ENCODE measurements at places on chromosomes 7 and 10.

DNA sequence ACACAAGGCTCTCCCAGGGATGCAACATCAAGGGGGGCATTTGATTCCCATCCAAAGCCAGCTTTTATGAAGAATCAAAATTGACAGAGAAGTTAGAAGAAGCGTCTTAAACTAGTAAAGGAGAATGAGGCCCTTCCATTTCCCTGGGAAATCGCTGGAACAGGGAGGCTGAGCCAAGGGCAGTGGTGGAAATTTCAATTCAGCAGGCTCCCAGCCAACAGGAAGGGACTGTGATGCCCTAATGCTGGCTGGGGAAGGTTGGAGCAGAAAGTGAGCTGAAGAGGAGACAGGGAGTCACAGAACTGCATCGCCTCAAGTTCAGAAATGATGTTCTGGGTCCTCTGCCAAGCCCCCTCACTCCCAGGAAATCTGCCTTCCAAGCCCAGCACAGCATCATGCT, 517.3 kb downstream of the GRID1 start:
- no peaks in the 10 kb centered on the region for H3K36me3 ChIP-seq
- H3K4me1 ChIP-seq: no peaks in the 10 kb centered on the region
- H3K27me3 ChIP-seq: no peaks in the 10 kb centered on the region
- H3K4me3 ChIP-seq: no peak overlapping the region
- H3K27ac ChIP-seq: no peak overlapping the region
- DNase-seq: no peak

GRCh38 chr7:77199013-77199966, at the start of gene FGL2:
TSS of gene FGL2 (minus strand) at chr7:77199819. CDS start at chr7:77199793, 26 bp downstream.
- peak within 1 kb of the TSS; percentile 86 for H3K4me3 ChIP-seq
- peak within 1 kb of the TSS; percentile 86 for H3K27ac ChIP-seq
- H3K4me1 ChIP-seq: peaks cover 42% of the 10 kb centered on the region
- H3K36me3 ChIP-seq: peaks cover 2% of the 10 kb centered on the region
- peak; percentile 78 for DNase-seq

- H3K27me3 ChIP-seq: peaks cover 13% of the 10 kb centered on the region
- no peak for DNase-seq
- H3K36me3 ChIP-seq: no peaks in the 10 kb centered on the region
- no peak overlapping the region for H3K4me3 ChIP-seq
- no peak overlapping the region for H3K27ac ChIP-seq
These were observed 7.2 kb upstream of the ADARB2 start for GRCh38 chr10:1744524-1744923.

DNA sequence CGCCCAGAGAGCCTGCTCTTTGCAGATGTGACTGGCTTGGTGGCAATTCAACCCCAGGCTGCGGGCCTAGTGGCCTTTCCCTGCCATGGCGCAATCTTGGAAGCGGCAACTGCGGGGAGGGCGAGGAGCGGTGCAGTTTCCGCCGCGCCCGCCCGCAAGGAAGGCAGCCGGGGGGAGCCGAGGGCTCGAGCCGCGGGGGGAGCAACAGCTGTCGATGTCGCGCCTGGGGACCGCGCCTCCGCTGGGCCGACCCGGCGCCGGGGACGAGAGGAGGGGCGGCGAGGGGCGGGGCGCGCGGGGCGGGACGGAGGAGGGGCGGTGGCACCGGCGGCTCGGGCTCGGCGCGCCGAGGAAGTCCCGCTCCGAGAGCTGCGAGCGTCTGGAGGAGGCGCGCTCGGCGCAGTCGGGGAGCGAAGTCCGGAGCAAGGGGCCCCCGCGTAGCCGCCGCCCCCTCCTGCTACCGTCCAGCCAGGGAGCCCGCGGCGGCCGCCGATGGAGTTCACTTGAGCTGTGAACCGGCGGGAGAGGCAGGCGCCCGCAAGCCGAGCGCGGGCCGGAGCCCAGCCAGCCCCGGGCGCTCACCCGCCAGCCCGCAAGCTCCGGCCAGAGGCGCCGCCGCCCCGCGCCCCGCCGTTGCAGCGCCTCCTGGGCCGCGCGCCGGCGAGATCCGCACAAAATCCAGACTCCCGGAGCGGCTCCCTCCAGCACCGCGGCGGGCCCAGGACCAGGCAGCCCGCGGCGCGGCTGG, 438.1 kb upstream of the GALNT17 start:
- peak; percentile 73 for DNase-seq
- H3K36me3 ChIP-seq: peaks cover 2% of the 10 kb centered on the region
- peaks cover 4% of the 10 kb centered on the region for H3K4me1 ChIP-seq
- peak overlapping the region; percentile 55 for H3K4me3 ChIP-seq
- H3K27me3 ChIP-seq: peaks cover 53% of the 10 kb centered on the region

DNA sequence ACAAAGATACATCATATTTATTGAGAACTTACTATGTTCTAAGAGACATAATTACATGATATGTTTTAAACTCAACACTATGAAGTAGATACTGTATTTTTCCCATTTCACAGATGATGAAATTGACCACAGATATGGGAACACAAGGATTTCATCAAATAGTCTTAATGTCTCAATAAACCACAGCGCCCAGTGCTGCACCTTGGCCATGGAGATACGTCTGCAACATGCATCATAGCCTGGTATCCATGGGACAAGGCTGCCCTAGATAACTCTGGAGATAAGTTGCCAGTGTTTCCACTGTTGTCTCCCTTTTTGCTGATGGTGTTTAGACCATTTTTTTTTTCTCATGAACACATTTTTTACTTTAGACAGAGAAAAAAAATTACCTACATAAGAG, 97.5 kb downstream of the GNAT3 start:
- no peak overlapping the region for H3K27ac ChIP-seq
- H3K36me3 ChIP-seq: no peaks in the 10 kb centered on the region
- H3K4me3 ChIP-seq: no peak overlapping the region

Data from activated CD4-positive, alpha-beta T cell treated with anti-CD3 and anti-CD28 coated beads, Interleukin-2, amount 10 ng/mL, durations not matched to agents 24 days and 14 days (primary cell).